ENCODE measurements at places on chromosomes 2 and 18.

- peak; percentile 53 for DNase-seq
These were observed 8.8 kb downstream of the RTP5 start for GRCh38 chr2:241877989-241878970.

- DNase-seq: no peak
These were observed 26.9 kb downstream of the SDC1 start for GRCh38 chr2:20198001-20198400.

DNA sequence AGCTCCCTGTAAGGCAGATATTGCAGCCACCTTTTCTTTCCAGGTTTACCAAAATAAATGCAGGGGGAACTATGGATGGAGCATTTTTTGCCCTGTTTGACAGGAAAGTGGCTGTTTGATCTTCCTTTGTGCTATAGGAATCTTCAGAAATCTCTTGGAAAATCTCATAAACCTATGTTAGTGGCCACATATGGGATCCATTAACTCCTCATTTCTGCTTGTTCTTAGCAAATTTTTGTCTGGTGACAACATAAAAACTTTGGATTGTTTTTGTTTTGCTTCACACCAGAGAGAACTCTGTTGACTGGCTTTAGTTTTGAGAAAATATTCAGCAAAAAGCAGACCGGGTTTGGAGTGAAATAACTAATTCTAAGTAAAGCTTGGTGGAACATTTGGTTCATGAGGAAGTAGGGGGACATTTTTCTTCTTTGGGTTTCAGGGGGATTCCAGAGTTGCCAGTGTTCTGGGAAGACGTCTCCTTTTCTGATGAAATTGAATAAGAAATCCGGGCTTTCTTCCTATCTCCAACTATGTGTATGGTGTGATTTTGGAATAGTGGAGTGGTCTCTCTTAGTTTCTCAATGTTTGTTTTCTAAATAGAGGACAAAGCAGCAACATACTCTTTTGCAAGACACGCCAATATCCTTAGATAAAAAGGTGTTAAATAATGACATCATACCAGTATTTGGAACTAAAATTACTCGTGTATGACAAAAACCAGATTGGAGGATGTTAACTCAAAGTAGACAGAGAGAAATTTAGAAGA is 174.4 kb downstream of the ICOS start:
- no peak for DNase-seq

DNA sequence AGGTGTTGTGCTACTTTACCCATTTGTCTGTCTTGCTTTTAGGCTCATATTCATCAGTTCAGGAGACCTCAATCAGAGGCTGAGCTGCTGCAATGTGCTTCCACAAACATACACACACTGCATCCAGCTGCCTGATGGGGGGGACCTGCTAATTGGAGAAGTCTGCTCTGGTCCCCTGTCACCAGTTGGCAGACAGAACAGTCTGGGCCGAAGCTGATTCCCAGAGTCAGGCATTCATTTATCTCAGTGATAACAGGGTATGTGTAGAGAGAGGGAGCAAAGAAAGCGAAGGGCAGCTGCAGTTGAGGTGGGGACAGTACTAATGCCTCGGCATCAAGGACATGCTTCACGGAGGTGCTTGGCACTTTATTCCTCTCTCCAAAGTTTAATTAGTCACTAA is 584.3 kb upstream of the PIK3C3 start:
- DNase-seq: no peak

GRCh38 chr2:157790780-157791179 is 85.3 kb downstream of the ACVR1 start:
- DNase-seq: no peak

DNA sequence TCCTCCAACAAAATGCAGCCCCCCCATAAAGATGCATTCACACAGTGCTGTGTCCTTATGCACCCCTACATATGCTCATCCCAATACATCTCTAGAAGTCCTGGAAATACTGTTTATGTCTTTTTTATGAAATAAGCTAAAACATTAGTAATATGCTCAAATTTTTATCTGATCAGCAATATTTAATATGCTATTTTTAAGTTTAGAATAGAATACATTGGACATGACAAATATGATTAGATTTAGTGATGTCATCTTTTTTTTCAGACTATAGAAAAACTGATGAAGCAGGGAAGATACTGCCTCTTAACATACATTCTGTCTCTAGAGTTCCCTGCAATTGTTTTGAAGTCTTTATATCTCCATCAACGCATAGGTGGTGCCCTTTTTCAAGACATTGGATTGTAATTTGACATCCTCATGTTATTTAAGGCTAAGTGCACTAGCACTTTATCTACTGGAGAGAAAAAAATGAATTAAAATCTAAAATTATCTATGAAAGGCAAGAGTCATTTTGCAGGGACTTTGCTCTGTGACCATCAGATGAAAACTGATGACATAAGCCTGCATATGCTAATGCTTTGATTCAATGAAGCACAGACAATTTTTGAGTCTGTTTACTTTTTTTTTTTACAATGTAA is 395.3 kb downstream of the LPIN1 start:
- DNase-seq: no peak
